ENCODE measurements at places on chromosomes 5 and 9.

- peak; percentile 57 for DNase-seq
These were observed 73.7 kb upstream of the MTAP start for GRCh38 chr9:21728781-21729180.

DNA sequence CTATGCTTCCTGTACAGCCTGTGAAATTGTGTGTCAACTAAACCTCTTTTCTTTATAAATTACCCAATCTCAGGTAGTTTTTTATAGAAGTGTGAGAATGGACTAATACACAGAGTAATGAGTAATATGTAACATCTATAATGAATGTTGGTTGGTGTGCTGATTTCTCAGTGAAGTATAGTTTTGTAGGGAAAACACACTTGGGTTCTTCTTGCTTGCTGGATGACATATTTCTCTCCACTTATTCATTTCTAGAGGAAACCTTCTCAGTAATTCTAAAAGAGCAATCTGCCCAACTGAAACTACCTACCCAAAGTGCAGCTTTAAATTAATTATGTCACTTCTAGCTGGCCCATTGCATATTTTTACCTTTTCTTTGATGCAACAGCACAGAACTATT lies 81.1 kb upstream of the RORB start:
- no peak for DNase-seq

- DNase-seq, result peak; percentile 32
These were observed 2.6 kb downstream of the QSOX2 start for GRCh38 chr9:136242918-136243525.

GRCh38 chr9:6055216-6055615 lies 39.8 kb upstream of the RANBP6 start:
- DNase-seq, result peak; percentile 97

DNA sequence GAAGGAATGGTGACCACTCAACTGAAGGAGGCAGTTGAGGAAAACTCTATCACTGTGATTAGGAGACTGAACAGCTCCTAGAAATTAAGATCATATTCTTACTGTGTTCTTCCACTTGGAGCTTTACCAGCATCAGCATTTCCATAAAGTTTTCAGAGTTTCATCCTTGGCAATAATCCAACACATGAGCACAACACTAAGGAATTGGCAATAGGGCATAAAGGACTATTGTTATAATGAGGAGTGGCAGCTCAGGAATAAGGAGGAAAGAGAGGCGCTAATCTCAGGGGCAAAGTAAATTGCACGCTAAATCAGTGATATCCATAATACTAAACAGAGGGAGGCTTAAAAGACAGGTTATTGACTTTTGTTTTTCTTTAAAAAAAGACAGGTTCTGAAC lies 338.9 kb downstream of the EFNA5 start:
- DNase-seq, result peak; percentile 18

- no peak for DNase-seq
These were observed 22.6 kb downstream of the PTBP3 start for GRCh38 chr9:112310826-112311225.

- DNase-seq, result no peak
These were observed 18.7 kb downstream of the ERGIC1 start for GRCh38 chr5:172852490-172853354.

DNA sequence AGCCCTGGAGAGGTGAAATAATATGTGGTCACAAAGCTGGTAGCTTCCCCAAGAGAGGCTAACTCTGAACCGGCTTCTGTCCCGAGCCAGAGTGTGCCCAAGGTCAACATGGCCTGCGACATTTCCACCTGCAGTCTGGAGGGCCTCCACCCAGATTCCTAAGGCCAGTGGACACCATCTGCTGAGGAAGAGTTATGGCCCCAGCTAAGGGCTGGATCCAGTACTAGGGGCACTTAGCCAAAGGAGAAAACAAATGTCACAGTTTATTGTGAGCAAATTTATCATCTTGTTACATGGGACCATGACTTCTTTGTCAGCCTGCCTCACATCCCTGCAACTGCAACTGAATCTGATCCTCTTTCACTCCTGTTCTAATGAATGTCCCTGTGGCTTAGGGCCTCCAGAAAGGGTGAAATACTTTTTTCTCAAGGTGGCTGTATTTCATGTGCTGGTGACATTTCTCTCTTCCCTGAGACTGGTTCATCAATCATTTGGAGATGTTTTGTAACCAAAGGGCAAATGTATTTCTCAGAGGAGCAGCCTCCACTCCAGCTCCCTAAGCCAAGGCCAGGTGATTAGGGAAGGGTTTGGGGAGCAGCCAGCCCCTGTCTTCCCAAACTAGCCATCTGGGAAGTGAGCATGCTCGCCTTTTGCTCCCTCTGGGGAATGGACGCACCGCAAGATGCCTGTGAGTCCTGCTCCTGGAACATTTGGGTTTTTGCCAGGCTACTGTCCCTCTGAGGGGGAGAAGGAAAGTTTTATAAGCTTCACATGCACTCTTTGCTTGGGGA lies 148.3 kb downstream of the CMYA5 start:
- DNase-seq, result no peak

DNA sequence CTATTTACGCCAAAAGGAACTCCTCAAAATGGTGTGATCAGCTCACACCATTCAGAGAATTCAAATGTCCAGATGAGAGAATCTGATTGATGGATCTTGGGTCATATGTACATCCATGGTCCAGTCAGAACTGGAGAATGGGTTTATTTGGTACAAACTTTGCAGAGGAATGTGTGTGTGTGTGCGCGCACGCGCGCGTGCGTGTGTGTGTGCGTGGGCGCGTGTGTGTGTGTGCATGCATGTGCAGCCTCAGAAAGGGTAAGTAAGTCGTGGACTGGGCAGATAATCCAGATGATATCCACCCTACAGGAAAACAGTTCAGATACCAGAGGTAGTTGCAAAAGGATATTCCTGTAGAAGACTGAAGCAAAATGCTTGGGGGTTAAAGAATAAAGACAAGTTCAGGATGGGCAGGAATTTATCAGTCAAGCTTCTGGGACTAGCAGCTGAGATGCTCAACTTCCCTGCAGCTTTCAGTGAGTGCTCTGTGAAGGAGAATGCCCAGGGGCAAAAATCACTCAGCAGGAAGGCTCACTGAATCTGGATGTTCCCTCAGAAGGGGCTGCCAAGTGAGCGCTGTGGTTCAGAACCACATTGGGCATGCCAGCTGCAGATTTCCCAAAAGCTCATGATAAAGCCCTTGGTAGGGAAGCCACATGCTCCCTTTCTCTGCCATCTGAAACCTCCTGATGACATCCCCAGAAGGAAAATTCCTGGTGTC lies 440.5 kb upstream of the SGCD start:
- no peak for DNase-seq

DNA sequence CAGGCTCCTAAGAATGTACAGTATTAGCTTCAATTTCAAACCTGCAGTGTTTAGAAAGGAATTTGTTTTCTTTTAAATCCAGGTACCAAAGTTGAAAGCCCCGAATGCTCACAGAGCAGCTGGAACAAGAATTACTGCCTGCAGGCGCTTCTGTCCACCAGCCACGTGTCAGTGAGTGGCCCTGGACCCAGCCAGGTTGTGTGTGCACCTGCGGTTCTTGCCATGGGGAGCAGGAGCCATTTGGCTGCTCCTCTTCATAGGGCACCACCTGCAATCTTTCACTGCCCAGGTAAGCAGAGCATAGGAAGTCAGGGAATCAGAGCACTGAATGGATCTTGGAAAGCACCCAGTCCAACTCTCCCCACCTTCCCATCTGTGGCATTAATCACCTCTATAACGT lies 79.5 kb upstream of the PIP5K1B start:
- DNase-seq, result no peak

DNA sequence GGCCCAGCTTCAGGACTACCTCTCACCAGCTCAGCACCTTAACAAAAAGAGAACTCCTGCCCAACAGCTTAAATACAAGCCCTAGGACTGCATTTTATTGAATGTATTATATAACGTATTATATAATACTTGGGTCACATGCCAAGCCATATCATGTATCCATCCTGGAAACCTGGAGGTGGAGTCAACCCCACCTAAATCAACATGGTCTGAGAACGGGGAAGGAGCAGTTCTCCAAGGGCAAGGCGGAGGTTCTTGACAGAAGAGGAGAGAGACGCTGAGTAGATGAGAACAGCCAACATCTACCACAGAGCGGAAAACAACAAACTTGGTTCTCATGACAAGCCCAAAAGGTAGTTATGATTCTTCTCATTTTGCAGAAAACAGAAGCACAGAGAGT lies 163.4 kb downstream of the FGF18 start:
- DNase-seq, result no peak

All from iris pigment epithelial cell (primary cell).